ENCODE measurements at places on chromosomes 5 and 9.
A peak's percentile ranks its signal among the peaks of the same experiment; 100 is the strongest.

GRCh38 chr9:116656501-116656971 lies 30.6 kb upstream of the TRIM32 start:
- no peak for DNase-seq

GRCh38 chr9:7907551-7908337 lies 108.2 kb upstream of the DMAC1 start:
- DNase-seq, result no peak

DNA sequence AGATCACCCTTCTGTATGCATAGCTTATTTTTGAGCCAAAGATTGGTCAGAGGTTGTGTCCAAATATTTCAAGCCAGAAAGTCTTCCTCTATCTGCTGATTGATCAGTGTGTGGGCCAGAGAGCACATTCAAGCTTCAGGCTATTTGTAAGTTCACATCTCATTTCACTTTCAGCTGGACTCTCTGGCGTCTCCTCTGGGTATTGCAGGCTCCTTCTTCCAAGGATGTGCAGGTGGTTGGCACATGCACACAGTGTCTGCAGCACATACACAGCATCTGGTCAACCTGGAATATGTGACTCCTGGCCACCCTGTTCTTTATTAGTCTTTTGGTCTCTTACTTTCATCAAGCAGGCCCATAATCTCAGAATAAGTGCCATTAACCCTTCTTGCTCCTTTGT lies 516.1 kb downstream of the ANXA1 start:
- DNase-seq, result no peak

GRCh38 chr9:69824499-69825252 lies 4.1 kb downstream of the CFAP95 start:
- DNase-seq, result no peak

- DNase-seq, result peak; percentile 87
These were observed 3.7 kb downstream of the TLN1 start for GRCh38 chr9:35728041-35728971.

DNA sequence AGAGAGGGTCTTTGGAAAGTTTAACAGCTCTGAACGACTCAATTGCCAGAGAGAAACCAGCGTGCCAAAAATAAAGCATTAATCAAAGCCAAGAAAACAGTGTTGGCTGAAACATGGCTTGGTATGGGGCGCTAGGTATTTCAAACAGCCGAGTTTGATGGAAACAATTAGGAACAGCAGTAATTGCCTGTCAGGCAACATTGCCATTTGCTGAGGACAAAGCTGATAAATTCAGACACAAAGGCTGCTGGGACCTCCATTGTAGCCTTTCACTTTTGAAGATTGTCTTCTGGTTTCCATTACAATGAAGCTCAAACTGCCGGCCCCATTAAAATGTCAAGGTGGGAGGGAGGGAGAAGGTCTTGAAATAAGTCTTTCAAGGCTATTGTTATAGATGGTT lies 125.4 kb upstream of the SPDL1 start:
- no peak for DNase-seq

- DNase-seq, result no peak
These were observed 117.5 kb upstream of the MTAP start for GRCh38 chr9:21684831-21685362.

DNA sequence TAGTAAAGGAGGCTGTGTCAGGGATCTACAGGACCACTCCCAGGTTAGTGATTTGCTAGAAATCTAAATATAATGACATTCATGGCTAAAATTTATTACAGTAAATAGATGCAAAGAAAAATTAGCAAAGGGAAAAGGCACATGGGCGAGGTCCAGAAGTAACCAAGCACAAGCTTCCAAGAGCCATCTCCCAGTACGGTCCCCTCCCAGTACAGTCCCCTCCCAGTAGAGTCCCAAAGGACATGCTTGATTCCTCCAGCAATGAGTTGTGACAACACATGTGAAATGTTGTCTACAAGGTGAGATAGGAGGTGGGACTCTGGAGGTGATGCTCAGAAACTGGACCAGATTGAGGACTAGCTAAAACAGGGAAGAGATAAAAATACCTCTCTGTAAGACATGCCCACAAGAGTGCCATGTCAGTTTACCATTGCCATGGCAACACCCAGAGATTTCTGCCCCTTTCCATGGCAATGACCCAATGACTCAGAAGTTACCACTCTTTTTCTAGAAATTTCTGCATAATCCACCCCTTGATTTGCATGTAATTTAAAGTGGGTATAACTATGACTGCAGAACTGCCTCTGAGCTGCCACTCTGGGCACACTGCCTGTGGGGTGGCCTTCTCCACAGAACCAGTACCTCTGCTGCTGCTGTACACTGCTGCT lies 27.9 kb upstream of the CEMIP2 start:
- no peak for DNase-seq

DNA sequence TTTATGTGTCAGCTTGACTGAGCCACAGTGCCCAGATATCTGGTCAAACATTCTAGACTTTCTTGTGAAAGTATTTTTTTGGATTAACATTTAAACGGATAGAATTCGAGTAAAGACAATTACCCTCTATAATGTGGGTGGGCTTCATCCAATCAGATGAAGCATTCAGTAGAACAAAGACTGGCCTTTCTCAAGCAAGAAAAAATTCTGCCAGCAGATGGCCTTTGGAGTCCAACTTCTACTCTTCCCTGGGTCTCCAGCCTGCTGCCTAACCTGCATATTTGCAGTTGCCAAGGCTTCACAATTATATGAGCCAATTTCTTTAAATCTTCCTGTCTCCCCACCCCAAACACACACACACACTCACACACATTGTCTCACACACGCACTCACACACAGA lies 86.4 kb downstream of the MED10 start:
- DNase-seq, result peak; percentile 1

GRCh38 chr9:124054582-124055227 lies 43.1 kb downstream of the LHX2 start:
- peak; percentile 29 for DNase-seq

DNA sequence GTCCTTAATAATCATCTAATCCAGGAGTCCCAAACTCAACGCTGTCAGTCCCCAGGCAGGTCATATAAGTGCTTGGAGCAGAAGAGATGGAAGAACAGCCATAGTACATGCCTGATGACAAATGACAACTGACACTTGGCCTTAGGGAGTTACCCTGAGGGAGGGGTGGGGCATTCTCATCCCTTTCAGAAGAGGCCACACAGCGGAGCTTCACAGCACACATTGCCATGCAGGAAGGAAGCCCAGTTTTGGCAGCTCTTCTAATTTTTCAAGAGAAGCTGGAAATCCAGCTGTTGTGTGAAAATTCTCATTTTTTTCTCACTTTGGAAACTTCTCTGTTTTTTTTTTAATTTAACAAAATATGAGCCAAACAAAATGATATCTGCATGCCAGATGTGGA lies 89.0 kb downstream of the ASTN2 start:
- no peak for DNase-seq

DNA sequence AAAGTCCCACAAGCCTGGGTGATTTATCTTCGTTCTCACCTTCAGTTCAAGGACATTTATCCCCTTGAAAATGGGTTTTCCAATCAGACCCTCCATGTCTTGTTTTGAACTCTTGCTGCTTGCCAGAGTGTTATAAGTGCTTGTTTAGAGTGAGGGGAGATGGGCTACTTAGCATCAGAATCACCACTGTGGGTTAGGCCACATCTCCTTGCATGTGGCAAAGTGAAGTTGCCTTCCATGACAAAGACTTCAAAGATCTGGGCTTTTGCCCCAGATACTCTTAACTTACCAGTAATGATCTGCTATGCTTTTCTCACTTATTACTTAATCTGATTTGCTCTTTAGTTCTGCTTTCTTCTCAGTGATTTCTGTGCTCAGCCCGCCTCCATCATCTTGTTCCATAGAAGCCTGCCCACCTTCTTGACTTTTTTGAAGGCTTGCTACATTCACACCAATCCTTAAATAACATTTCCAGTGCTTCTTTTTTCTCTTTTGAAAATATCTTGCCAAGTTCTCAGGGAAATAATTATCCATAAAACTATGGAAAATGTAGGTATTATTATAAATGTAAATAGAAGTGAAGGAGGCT lies 39.0 kb downstream of the GPR21 start:
- no peak for DNase-seq

GRCh38 chr9:4538107-4538506 lies 47.8 kb downstream of the SLC1A1 start:
- DNase-seq, result no peak

DNA sequence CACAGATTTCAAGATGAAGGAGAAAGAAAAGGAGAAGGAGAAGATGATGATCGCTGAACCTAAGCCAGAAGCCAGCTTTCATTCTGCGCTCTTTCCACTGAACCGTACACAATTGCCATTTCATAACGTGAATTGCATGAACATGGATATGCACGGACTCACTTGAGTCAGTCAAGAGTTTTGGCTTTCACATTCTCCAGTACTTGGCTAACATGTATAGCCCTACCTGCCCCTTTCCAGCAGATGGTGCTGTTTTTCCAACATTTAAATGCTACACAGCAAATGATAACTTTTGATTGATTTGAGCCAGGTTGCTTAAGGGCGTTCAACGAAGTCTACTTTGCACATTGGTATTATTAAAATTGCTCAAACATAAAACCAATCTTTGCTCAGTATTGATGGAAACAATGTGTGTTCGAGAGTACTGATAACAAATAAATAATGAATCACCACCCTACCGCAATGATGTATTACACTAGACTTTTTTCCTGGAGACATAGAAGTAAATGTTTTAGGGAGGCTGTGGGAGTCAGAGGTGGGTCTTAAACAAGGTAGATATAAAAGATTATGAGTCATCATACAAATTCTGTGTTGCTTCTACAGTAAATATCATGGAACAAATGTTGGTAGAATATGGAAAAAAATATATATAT lies 196.4 kb downstream of the TRPM3 start:
- DNase-seq, result peak; percentile 74

Data from fibroblast of skin of left biceps (primary cell).